ENCODE measurements at places on chromosomes 7 and 10.

DNA sequence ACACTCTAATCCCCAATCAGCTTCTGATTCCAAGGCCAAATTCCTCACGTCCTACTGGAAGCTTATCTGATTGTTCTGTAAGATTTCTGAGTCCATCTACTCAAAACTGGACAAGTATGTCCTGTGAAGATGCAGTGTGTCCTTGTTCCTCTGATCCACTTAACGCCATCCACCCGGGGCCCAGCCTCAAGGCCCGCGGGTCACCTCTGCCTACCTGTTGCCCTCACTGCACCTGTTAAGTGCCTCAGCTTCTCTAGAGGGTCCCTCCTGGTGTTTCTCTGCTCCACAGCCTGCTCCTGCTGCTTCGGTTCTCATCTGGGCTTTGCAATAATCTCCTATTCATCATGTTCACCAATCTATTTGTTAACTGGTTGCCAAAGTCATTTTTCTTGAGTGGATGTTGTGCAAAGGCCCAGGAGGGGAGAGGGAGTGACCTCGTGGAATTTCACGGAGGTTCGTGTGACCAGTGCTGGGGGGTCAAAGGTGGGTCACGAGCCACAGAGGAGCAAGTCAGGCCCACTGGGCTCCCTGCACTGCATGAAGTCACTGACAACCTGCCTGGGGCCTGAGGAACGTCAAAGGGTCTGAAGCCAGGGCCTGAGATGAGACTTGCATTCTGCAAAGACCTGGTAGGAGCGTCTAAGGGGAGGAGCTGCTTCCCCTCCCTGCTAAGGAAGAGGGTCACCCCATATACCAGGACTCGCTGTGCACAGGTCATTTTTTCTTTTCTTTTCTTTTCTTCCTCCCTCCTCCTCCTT is 338.1 kb downstream of the WDR37 start:
- DNase-seq = no peak

DNA sequence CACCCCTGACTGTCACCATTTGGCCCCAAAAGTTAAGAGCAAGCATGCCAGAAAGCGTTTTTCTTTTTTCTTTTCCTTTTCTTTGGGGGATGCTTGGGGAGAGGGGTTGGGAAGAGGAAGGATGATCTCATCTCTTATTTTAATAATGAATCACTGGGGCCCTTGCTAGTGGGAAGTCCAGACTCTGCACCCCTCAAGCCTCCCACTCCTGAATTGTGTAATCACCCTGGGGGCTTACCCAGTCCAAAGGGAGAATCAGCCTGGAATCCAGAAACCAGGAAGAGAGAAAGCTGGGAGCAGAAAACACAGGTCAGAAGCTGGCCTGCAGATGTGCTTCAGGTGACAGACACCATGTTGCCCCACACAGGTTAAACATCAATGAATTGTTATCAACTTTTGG is 14.7 kb upstream of the HABP2 start:
- DNase-seq = no peak

DNA sequence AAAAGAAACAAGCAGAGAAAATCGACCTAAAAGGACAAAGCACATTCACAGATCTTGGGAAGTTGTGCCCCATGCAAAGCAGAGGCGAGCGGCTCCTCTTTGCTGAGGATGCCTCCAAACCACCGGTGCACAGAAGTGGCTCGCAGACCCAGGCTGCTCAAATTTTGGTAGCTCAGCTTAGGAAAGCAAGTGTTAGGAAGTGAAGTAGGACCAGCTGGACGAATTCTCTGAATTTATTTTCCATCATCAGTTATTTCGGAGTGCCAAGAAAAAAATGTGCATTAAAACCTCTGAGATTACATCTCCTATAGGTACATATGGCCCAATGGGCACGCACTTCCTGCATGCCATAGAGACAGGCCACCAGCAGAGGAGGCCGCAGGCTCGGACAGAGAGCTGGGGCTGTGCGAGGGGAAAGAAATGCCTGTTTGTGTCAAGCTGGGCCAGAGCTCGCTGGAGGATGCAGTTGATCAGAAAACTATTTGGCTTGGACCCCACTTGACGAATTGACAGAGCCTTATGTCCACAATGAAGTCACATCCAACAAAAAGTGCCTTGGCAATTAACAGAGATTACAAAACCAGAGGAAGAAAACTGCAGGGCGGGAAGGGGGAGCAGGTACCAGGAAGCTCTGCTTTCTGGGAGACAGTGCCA is 122.3 kb upstream of the LYZL2 start:
- DNase-seq = no peak

- DNase-seq = no peak
Measured at GRCh38 chr7:22722536-22723180, 4.3 kb upstream of the IL6 start.

GRCh38 chr7:6691103-6691502 is 15.6 kb downstream of the ZNF12 start:
- DNase-seq = no peak

- no peak for DNase-seq
Measured at GRCh38 chr10:28841625-28842024, 164.3 kb downstream of the BAMBI start.

DNA sequence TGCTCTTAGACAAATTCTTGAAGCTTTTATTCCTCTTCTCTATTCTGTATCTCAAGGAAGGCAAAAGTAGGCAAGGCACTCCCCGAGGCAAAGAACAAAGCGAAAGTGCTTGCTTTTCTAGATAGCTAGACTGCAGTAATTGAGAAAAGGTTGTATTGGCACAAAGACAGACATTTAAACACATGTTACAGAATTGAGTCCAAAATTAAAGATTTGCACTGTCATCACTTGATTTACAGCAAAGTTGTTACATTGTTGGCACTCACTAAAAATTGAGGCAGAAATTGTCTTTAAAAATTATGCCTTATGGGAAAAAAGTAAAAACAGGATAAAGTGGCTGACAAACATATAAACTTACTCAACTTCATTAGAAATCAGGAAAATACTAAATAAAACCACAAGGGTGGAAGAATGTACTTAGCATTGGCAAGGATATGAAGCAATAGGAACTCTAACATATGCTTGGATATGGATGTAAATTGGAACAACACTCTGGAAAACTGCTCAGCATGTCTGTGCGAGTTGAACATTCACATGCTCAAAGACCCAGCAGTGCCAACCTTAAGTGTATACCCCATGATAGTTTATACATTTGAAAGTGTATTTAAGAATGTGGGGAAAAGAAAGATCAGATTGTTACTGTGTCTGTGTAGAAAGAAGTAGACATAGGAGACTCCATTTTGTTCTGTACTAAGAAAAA is 491.3 kb downstream of the GLRX3 start:
- DNase-seq = no peak

GRCh38 chr7:12635830-12636229 is 51.6 kb upstream of the ARL4A start:
- no peak for DNase-seq

DNA sequence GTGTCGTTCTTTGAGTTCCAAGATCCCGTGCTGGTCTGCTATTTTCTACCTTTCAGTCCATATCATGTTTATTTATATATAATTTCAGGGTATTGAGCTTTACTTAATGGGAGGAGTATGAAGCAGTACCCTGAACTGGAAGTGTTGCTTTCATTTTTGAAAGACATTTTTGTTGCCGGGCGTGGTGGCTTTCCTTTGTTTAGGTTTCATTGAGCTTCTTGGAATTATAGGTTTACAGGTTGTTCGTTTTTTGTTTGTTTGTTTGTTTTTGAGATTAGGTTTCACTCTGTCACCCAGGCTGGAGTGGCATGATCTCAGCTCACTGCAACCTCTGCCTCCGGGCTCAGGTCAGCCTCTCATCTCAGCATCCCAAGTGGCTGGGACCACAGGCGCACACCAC is 7.4 kb downstream of the ZNF487 start:
- DNase-seq = no peak

GRCh38 chr7:11193131-11193867 is 219.6 kb downstream of the PHF14 start:
- DNase-seq = no peak

GRCh38 chr10:8453587-8453986 is 399.1 kb downstream of the GATA3 start:
- no peak for DNase-seq

DNA sequence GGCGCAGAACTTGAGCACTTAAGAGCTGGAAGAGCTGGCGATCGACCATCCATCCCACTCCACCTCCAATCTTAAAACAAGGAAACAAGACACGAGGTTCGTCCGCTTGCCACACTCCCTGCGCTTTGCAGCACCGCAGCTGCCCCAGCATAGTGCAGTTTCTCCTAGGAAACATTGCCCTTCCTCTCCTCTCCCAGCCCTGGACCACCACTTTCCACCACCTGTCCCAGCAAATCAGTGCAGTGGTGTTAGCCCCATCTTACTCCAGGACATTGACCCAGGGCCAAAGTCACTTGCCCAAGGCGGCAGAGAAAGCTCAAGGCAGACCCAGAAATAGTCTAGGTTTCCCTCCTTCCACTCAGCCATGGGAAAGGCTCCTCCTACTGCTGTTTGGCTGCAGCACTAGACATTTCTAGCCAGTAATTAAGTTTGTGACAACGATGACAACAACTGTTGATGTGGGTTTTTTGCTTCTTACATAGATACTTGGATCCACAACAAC is 1.5 kb upstream of the PARD3 start:
- DNase-seq = no peak

DNA sequence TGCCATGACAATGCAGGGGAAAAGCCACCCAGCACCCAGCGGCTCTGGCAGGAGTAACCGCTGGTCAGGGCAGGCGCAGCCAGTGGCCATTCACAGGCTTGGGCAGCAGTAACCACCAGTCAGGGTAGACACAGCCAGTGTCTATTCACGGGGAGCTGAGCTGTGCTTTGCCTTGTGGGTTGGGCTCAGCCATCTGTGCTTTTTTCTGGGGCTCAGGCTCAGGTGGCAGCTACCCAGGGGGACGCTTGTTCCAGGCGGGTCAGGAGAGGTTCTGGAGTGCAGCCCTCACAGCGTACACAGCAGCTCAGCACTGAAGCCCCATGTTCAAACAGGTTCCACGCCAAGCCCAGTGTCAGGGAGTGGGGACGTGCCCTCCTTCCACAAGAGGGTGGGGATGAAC is 28.5 kb downstream of the FOXL3 start:
- no peak for DNase-seq

DNA sequence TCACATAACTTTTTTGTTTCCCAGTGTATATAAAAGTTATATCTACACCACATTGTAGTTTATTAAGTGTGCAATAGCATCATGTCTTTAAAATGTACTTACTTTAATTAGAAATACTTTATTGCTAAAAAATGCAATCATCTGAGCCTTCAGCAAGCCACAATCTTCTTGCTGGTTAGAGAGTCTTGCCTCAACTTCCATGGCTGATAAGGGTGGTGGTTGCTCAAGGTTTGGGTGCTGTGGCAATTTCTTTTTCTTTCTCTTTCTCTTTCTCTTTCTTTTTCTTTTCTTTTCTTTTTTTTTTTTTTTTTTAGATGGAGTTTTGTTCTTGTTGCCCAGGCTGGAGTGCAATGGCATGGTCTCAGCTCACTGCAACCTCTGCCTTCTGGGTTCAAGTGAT is 360.0 kb downstream of the MAGI2 start:
- DNase-seq = no peak

- no peak for DNase-seq
Measured at GRCh38 chr10:100970914-100971811, 1.9 kb downstream of the SEMA4G start.

- no peak for DNase-seq
Measured at GRCh38 chr10:78699971-78700370, 368.8 kb upstream of the ZMIZ1 start.

DNA sequence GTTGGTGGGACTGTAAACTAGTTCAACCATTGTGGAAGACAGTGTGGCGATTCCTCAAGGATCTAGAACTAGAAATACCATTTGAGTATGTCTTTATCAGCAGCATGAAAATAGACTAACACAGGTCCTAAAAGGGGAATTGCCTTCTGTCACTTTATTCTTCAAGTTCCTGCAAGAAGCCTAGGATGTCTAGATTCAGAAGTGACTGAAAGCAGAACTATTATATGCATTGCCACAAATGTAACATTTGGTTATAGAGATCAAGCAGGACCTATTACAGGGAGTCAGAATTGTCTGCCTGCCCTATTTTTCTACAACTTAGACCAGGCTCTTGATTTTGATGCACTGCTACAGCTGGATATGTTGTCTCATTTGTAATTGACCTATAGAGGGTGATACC is 364.7 kb downstream of the SORCS1 start:
- DNase-seq = no peak

DNA sequence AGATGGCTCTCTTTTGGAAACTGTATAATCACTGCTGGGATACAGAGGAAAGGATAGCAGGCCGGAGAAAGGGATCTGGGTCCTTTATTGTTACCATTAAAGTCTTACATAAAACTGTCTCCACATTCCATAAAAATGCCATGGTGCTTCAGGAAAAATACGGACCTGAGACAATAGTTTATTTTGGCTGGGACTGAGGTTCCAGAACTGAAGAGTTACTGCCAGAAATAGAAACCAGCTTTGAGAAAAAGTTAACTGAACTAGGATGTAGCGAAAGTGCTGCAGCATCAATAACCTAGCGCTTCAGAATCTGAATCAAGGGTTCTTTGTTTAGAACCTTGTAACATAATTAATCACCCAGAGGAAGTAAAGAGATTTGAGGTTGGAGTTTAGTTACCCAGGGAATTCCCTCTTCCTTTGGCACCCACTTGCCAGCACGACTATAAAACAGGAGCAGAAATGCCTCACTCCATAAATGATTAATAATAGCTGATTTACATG is 38.0 kb downstream of the MEOX2 start:
- DNase-seq = no peak

- DNase-seq = no peak
Measured at GRCh38 chr7:50655490-50655889, 90.3 kb upstream of the DDC start.

DNA sequence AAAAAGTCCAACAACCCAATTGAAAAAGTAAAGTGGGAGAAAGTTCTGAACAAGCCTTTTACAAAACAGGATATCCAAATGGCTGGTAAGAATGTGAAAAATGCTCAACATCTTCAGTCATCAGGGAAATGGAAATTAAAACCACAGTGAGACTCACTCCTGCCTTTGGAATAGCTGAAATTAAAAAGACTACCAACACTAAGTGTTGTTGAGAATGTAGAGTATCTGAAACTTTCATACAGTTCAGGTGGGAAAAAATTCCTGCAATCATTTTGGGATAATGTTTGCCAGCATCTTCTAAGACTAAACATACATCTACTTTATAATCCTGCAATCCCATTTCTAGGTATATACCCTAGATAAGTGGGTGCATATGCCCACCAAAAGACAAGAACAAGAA is 395.1 kb downstream of the GRID1 start:
- DNase-seq = no peak

GRCh38 chr10:62356447-62356846 is 17.7 kb upstream of the ZNF365 start:
- DNase-seq = no peak

GRCh38 chr10:1180836-1181235 is 124.7 kb downstream of the WDR37 start:
- no peak for DNase-seq

GRCh38 chr10:133110609-133111275 is 23.0 kb downstream of the ADGRA1 start:
- no peak for DNase-seq

- DNase-seq = no peak
Measured at GRCh38 chr10:101749047-101750016, 26.6 kb downstream of the FGF8 start.

DNA sequence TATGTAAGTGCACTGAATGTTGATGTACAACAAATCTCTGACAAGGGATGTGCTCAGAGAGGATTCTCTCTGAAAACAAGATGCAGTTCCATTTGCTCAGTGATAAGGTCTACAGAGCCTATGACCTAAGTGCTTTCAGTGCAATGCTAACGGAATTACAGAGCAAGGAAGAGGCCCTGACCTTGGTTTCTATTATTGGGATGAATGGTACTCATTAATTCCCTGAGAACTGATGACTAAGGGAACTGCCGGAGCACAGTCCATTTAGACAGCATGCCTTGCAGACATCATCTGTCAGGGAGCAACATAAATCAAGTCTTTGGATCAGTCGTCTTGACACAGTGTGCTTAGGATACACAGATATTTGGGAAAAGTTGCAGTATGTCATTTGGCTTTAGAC is 340.8 kb downstream of the PHTF2 start:
- DNase-seq = no peak
